ENCODE measurements at places on chromosomes 6 and 20. TPM values are rescaled to one million over a fixed set of nuclear protein-coding genes. Genes with fewer than 3 reads are reported as not detected.

DNA sequence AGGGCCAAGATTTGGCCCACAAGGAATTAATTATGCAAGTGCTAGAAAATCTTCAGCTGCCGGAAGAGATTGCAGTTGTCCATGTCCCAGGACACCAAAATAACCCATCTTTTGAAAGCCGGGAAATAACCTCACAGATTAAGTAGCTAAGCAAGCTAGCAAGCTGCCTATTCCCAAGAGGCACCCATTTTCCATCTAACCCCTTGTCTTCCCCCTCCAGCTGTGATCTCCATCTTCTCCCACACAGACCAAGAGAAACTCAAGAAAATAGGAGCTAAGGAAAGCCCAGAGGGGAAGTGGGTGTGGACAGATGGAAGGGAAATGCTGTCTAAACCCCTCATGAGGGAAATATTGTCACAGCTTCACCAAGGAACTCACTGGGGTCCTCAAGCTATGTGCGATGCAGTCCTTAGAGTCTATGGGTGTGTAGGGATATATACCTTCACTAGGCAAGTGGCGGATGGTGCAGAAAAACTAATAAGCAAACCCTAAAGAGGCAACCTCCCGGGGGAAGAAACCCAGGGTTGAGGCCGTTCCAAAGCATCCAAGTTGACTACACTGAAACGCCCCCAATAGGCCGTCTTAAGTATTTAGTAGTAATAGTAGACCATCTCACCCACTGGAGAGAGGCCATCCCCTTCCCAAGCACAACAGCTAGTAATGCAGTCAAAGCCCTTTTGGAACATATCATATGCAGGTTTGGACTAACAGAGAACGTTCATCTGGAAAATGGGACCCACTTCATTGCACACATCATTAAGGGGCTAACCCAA lies 64.3 kb upstream of the PRSS16 start:
- H3K27me3 ChIP-seq, result peaks cover 4% of the 10 kb centered on the region
- peaks cover 4% of the 10 kb centered on the region for H3K4me1 ChIP-seq
- H3K27ac ChIP-seq, result no peak overlapping the region
- H3K4me3 ChIP-seq, result no peak overlapping the region
- no peak for DNase-seq
- H3K36me3 ChIP-seq, result no peaks in the 10 kb centered on the region

DNA sequence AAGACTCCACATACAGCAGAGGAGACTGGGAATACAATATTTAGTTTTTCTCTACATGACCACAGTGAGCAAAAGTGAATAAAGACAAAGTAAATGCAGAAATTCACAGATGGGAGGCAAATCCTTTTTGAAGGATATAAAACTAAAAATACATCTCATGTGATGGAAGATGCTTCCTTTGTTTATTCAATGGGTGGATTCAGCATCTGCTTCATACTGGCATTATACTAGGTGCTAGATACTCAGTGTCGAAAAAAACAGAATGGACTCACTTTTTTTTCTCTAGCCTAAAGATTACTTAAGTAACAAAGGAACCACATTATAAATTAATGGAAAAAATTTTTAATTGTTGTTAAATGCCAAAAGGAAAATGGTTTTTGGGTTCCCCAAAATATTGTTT lies 216.2 kb downstream of the TRDN start:
- peaks cover 10% of the 10 kb centered on the region for H3K4me1 ChIP-seq
- H3K27ac ChIP-seq, result no peak overlapping the region
- H3K27me3 ChIP-seq, result peaks cover 2% of the 10 kb centered on the region

CGA gene
- not detected for total RNA-seq

ECT2L gene
- total RNA-seq, result 2.7 TPM

XKR7 gene
- total RNA-seq, result 284 TPM
